ENCODE measurements at places on chromosomes 13 and 19. TPM values are rescaled to one million over a fixed set of nuclear protein-coding genes. Genes with fewer than 3 reads are reported as not detected.

The FAM124A gene
- 1.8 TPM for polyA plus RNA-seq

The KIR2DL3 gene
- not detected for polyA plus RNA-seq

The VSIG10L gene
- 0.97 TPM for polyA plus RNA-seq

The PSPC1 gene
- polyA plus RNA-seq, result 42.2 TPM

The OR7D2 gene
- polyA plus RNA-seq, result 0.05 TPM

The ZNF737 gene
- 10.2 TPM for polyA plus RNA-seq

The RASAL3 gene
- polyA plus RNA-seq, result 1.3 TPM

The ZNF584 gene
- 6.3 TPM for polyA plus RNA-seq

The MATK gene
- 0.98 TPM for polyA plus RNA-seq

The PCSK4 gene
- polyA plus RNA-seq, result 0.81 TPM

The ZNF577 gene
- 19.0 TPM for polyA plus RNA-seq

The NTF4 gene
- polyA plus RNA-seq, result 3.5 TPM

The TEX26 gene
- polyA plus RNA-seq, result 0.29 TPM

The KCTD12 gene
- 249 TPM for polyA plus RNA-seq

The CEBPA gene
- polyA plus RNA-seq, result 5.4 TPM

The ZNF177 gene
- polyA plus RNA-seq, result 5.2 TPM

The SBK2 gene
- polyA plus RNA-seq, result 3.4 TPM

The CEACAM20 gene
- not detected for polyA plus RNA-seq

The TCF3 gene
- polyA plus RNA-seq, result 127 TPM

The GFY gene
- polyA plus RNA-seq, result not detected

The PEAK3 gene
- polyA plus RNA-seq, result 0.04 TPM

The TMEM147 gene
- 42.2 TPM for polyA plus RNA-seq

The SIGLEC9 gene
- polyA plus RNA-seq, result 1.1 TPM

The GPC5 gene
- polyA plus RNA-seq, result 0.34 TPM

The XRCC1 gene
- 28.4 TPM for polyA plus RNA-seq

The KIR2DL4 gene
- polyA plus RNA-seq, result not detected

The SIAH3 gene
- 0.17 TPM for polyA plus RNA-seq

The KLK11 gene
- polyA plus RNA-seq, result 2.1 TPM

The CCL25 gene
- 0.36 TPM for polyA plus RNA-seq

The GPC6 gene
- 20.0 TPM for polyA plus RNA-seq

The GRIK5 gene
- polyA plus RNA-seq, result 3.2 TPM

The C5AR2 gene
- 0.68 TPM for polyA plus RNA-seq

The MYO9B gene
- polyA plus RNA-seq, result 43.4 TPM

The UQCR11 gene
- polyA plus RNA-seq, result 95.4 TPM

The SERPINE3 gene
- polyA plus RNA-seq, result 0.07 TPM

The ZNF575 gene
- 3.4 TPM for polyA plus RNA-seq

The PSG2 gene
- 0.27 TPM for polyA plus RNA-seq

The MAB21L1 gene
- 18.9 TPM for polyA plus RNA-seq

The PTPRH gene
- 0.23 TPM for polyA plus RNA-seq

The URAD gene
- not detected for polyA plus RNA-seq

The TEX30 gene
- polyA plus RNA-seq, result 13.3 TPM

The B3GNT8 gene
- polyA plus RNA-seq, result 1.3 TPM

The RXFP2 gene
- not detected for polyA plus RNA-seq

The FCAR gene
- 0.42 TPM for polyA plus RNA-seq

The GNG7 gene
- 3.1 TPM for polyA plus RNA-seq
